ENCODE measurements at places on chromosomes 5 and 9.
A peak's percentile ranks its signal among the peaks of the same experiment; 100 is the strongest.

GRCh38 chr5:175146733-175147132 is 297.2 kb downstream of the DRD1 start:
- no peak for DNase-seq

GRCh38 chr5:106843812-106844416 is 826.8 kb downstream of the EFNA5 start:
- no peak for DNase-seq

DNA sequence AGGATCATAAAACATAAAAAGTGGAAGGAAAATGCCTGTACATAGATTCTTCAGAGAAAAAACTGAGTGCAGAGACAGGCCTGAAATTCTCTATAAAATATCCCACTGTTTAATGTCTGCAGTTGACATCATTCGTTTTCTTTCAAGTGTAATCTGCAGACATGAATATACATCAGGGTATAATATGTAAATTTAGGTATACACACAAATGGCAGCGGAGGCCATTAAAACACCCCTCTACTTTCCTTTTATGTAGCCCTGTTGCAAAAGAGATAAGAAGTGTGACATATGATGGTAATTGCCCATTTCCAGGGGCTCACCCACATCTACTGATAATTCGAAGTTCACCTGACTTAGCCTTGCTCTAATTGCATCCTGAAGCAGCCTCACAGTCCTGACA is 164.3 kb downstream of the SLC24A2 start:
- no peak for DNase-seq

GRCh38 chr5:134545070-134545868 is 19.8 kb downstream of the JADE2 start:
- no peak for DNase-seq

DNA sequence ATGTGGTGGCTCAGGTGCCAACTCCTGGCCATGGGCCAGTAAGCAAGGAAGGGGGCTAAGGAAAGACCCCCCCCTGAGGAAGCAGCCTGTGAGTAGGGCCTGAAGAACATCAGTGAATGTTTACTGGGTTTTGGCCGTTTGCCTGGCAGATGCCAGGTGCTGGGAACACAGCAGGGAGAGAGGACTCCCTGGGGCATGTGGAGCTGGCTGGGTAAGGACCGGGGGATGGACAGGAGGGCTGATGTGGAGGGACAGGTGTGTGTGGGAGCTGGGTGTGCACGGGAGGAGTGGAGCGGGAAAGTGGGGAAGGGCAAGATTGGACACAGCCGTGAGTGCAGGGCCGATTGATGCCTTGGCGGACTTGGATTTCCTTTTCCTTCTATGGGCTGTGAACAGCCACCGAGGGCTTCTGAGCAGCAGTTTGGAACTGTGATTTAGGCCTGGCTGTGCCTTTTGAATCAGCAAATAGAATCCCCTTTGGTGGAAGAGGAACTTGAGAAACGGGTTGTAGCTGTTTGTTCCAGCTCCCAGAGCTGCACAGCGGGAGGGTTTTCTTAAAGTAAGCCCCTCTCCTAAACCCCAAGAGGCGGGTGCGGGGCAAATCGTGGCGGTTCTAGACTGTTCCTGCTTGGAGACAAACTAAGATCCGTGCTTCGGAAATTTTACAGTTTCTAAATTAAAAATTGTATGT is 3.1 kb downstream of the HMCN2 start:
- peak; percentile 69 for DNase-seq

DNA sequence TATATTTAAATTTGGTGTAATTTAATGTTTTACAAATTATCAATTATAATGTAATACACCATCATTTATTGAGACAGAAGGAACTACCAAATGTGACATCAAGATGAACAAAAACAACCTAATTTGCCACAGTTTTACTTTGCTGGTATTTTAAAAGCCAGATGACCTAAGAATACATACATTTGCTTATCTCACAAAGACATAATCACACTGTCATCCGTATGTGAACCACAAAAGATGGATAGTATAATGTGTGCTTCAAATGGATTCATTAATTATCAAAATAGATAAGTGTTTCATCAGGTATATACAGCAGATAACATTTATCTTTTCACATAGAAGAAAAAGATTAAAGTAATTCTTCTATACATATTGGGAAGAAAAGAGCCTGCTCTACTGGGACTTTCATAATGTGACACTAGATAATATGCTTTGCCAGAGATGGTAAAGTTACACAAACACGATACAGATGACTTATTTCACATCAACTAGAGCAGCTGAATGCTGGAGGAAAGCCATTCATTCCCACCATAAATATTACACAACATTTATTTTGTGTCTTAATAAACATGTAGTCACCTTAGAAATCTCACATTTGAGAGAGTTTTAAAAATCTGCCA is 278.5 kb downstream of the ISL1 start:
- no peak for DNase-seq

DNA sequence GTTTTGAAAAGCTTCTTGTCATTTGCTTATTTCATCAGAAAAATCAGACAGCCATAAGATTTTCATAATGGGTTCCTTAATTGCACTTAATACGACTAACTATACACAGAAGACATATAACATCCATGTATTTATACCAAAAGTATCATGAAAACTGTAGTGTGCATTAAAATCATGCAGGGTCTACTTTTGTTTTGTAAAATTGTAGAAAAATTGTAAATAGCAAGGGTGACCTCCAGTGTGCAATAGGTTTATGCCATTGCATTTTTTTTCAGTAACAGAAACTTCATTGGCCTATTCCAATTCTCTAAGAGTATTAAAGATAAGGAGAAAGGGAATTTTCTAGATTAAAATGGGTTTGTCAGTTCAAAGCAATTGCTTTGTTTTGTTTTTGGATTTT is 307.6 kb downstream of the KIAA0825 start:
- no peak for DNase-seq

- no peak for DNase-seq
Observed at GRCh38 chr9:120916991-120917880, 9.4 kb downstream of the TRAF1 start.

GRCh38 chr5:43664501-43665040 is 61.6 kb downstream of the NNT start:
- no peak for DNase-seq

DNA sequence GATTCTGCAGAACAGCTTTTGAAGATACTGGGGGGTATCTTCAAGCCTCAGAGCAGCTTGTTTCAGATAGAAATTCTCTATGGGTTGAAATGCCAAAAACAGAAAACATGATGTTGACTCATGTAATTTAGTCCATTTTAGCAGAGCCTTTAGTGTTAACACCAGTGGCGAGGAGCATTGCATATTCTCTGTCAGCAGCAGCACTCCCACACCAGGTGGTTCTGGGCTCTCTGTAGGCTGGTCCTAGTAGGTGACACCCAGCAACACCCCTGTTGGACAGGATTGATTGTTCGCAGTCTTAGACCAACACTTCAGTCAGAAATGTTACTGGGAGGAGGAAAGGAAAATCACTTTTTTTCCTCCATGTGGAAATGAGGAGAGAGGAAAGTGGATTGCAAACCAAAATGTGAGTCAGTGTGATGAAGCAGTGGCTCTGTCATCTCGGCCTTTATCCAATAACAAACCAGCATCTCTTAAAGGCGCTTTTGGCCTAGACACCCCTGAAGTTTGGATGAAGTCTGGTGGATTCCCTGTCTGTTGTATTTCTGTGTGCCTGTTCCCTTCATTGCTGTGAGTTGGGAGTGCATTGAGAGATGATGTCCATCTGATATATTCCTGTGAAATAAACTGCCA is 16.8 kb downstream of the SLC46A2 start:
- no peak for DNase-seq

DNA sequence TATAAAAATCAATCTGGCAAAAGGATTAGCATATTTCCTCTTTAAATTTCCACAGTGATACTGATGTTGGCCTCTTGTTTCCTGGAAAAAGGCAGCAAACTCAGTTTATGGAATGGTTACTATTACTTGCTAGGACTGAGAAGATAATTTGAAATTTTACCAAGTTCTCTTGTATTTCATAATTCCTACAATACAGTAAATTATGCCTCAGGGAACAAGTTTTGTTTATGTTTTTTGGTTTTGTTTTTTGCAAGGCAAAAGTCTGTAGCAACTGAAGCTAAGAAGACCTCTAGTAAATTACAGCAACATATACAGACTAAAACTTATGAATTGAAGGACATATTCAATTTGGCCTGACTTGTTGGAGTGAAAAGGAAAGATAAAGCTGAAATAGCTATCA is 30.2 kb upstream of the SLCO6A1 start:
- DNase-seq, result no peak

GRCh38 chr9:74711341-74711740 is 176.4 kb downstream of the TRPM6 start:
- no peak for DNase-seq
